Natural killer cell treated with Interleukin-12 subunit alpha and Interleukin-12 subunit beta and Interleukin-15 and Interleukin-18, amount 100 ng/mL, for 72 hours (primary cell): ENCODE measurements at places on chromosomes 1 and 21. TPM values are rescaled to one million over a fixed set of nuclear protein-coding genes. Genes with fewer than 3 reads are reported as not detected.
A peak's percentile ranks its signal among the peaks of the same experiment; 100 is the strongest.

OR6P1 gene
- not detected for total RNA-seq

TEDDM1 gene
- not detected for total RNA-seq

ZNF695 gene
- total RNA-seq: 1.2 TPM

DNA sequence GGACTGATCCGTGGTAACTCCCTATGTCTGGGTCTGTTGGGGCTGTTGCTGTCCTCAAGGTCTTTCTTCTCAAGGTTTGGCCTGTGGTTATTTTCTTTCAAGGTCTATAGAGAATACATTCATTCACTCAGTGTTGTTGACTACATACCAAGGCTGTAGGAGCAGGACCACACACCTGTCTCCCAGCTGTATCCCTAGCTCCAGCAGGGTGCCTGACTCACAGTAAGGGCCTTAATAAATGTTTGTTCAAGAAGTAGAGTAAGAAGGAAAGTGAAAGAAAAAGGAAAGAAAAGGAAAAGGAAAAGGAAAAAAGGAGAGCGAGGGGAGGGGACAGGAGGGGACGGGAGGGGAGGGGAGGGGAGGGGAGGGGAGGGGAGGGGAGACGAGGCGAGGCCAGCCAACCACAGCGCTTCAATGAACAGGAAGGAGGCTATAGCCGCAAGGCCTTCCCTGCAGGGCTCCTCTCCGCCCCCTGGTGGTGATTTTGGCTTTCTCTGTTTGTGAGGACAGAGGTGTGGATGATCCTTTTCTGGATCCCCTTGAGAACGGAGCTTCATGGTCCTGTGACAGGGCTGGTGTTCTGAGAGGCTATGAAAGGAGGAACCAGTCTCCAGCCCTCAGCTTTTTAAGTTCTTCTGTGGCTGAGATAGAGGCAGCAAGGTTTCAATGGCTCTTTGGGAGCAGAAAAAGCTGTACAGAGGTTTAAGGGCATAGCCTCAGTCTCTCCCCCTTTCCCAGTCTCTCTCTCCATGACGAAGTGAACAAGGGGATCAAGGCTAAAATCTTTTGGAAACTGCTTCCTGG lies 30.6 kb upstream of the LCE5A start:
- DNase-seq: peak; percentile 72

DNA sequence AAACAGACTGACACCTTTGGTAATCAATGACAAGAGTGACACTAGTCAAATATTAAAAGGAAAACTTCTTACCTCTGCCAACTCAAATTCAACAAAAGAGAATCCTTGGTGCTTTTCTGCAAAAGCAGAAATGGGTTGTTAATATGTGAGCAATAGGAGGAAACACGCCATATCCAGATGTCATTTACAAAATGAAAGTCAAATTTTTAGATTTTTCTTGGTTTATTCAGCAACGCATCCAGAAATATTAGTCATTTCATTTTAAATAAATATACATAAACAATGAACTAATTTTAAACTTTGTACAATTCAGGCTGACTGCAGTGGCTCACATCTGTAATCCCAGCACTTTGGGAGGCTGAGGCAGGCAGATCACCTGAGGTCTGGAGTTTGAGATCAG lies 22.3 kb downstream of the PABPC4 start:
- no peak for DNase-seq

CFHR5 gene
- total RNA-seq: not detected

DNA sequence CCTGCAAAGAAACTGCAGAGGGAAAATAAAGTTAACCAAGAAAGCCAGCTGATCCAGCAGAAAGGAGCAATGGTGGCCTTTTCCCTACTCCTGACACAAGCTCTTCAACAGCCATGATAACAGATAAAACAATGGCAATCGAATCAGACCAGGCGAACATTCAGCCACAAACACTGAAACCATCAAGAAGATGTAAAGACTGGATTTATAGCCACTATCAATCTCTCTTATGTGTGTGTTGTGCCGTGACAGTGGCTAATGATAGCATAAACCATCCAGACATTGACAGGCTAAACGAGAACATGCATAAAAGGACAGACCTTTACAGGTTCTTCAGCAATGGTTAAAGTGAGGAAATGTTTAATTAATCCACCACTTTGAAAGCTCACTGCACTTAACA lies 78.1 kb upstream of the RAB4A start:
- DNase-seq: no peak

DNA sequence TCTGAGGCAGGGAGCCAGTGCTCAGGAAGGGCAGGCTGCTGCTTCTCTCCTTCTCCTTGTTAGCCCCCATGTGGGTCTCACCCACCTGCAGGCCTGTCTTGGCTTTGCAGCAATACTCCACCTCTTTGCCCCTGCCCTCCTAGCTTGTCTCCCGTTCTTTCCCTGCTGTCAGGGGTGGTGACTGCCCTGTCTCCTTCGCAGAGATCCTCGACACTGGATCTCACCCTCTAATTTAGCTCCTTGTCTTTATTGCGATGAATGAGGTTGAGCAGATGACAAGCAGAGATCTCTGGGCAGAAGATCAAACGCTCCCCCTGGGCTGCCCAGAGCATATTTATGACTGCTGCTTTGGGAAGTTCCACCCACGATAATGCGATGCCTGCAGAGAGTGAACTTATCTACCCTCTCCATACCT lies 199.2 kb downstream of the ROR1 start:
- no peak for DNase-seq

DNA sequence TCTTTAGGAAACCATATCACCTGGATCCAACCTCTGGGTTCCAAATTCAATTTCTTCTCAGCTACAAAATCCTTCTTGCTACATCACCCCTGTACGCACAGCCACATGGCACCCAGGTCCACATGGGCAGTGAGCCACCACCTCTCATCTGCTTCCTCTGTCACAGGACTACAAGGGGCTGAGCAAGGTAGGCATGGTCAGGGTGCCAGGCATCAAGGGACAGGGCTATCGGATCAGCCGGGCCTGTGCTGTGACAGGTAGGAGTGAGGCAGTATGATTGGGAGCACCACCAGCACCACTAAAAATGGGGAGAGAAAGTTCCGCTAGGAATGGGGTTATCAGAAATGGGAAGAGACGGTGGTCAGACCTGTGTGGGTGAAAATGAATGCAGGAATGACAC lies 29.4 kb downstream of the S100A6 start:
- DNase-seq: no peak

- DNase-seq: no peak
Observed at GRCh38 chr1:26278724-26279455, 996 bp upstream of the SH3BGRL3 start.

CDA gene
- total RNA-seq: not detected

GRCh38 chr21:41868062-41868710 lies 11.0 kb downstream of the PRDM15 start:
- DNase-seq: no peak

A3GALT2 gene
- not detected for total RNA-seq

DNA sequence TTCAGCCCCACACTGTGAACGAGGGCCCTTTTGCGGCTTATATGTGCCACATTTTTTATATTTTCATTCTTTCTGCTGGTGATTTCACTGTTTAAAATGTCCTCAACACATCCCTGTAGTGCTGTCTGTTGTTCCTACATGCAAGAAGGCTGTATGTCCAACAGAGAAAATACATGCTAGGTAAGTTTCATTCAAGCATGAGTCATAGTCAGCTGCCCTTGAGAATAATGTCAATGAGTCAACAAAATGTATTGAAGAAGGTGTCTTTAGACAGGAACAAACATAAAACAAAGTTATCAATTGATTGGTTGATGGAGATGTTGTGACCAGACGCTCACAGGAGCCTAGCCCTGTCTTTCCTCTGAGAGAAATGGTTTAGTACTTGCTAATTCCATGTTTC lies 553.4 kb downstream of the PLPP3 start:
- DNase-seq: no peak

HCRTR1 gene
- not detected for total RNA-seq

DNA sequence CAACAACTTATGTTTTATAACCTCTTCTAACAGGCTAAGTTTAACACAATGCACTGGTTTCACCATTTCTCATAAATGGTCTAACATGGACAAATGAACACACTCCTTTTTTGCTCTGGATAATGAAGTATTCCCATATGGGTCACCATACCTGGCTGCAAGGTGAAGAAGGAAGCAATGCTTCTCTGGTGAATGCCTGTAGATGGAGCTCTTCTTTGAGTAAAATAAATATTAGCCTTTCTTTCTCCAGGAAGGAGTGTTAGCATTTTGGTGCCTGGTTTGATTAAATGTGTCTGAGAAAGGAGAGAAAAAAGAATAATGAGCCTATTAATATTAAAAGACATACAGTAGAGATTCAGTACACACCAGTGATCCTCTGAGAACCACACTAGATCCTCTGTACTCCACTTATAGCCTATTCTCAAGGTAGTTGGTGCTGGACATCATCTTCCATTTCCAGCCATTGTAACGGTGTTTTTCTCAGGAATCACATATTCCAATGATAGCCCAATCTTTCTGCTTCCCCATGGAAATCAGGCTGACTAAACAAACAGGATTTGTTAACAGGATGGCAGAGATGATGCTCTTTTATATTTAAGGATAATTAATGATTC lies 17.6 kb downstream of the MTFR1L start:
- DNase-seq: no peak

GRCh38 chr1:59605761-59606160 lies 209.0 kb upstream of the HOOK1 start:
- DNase-seq: no peak

DNA sequence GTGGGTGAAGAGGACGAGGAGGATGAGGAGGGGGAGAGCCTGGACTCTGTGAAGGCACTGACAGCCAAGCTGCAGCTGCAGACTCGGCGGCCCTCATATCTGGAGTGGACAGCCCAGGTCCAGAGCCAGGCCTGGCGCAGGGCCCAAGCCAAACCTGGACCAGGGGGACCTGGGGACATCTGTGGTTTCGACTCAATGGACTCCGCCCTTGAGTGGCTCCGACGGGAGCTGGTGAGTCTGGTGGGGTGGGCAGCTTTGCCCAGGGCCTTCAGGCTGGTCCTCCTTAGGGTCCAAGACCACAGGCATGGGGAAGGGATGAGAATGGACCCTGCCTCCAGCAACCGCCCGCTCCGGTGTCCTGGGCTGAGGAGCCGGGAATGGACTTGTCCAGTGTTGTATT lies 430 bp downstream of the FAM167B start:
- no peak for DNase-seq

- DNase-seq: no peak
Observed at GRCh38 chr1:165259706-165260428, 96.6 kb downstream of the LMX1A start.

NR5A2 gene
- 0.11 TPM for total RNA-seq

DNA sequence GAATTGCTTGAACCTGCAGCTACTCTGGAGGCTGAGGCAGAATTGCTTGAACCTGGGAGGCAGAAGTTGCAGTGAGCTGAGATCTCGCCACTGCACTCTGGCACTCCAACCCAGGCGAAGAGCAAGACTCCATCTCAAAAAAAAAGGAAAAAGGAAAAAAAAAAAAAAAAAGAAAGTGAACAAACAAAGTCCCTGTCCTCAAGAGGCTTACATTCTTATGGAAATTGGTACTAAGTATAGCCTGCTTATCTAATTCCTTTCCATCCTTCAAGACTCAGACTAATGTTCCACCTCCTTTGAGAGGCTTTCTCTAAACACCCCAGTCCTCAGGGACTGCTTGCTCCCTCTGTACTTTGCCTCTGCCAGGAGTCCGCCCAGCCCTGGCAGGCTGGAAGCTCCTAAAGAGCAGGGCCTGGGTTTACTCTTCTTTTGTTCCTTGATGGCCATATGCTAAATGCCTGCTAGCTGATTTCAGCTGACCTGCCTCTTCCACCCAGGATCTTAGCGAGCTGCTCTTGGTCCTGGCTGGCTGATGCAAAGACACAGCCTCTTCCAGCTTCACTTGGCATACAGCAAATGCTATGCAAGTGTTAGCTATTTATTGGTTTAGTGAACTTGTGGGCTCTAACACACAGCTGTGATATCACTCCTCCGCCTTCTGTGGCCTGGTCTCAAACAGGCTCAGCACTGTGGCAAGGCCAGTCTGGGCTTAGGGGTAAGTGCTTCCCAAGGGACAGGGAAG lies 9.8 kb downstream of the SLC9A1 start:
- DNase-seq: no peak

- no peak for DNase-seq
Observed at GRCh38 chr1:244053831-244054230, 2.7 kb downstream of the ZBTB18 start.

GRCh38 chr1:42479621-42480020 lies 16.5 kb downstream of the CCDC30 start:
- DNase-seq: no peak

RNU1-4 gene
- total RNA-seq: 1,591 TPM

PTPRU gene
- 1.4 TPM for total RNA-seq

CNN3 gene
- 0.50 TPM for total RNA-seq

- DNase-seq: no peak
Observed at GRCh38 chr1:239276051-239276450, 110.3 kb upstream of the CHRM3 start.
